ENCODE measurements at places on chromosomes 11 and 22.

- DNase-seq, result no peak
Observed at GRCh38 chr22:44638971-44639760, 62.8 kb upstream of the PRR5 start.

GRCh38 chr22:19941365-19942082 lies at the start of the genes COMT and TXNRD2:
Gene COMT (plus strand): TSS chr22:19941772. CDS start chr22:19962527, 20,755 bp downstream.
Gene TXNRD2 (minus strand): TSS chr22:19941818. CDS start chr22:19941803, 15 bp downstream.
- DNase-seq, result peak; percentile 83

DNA sequence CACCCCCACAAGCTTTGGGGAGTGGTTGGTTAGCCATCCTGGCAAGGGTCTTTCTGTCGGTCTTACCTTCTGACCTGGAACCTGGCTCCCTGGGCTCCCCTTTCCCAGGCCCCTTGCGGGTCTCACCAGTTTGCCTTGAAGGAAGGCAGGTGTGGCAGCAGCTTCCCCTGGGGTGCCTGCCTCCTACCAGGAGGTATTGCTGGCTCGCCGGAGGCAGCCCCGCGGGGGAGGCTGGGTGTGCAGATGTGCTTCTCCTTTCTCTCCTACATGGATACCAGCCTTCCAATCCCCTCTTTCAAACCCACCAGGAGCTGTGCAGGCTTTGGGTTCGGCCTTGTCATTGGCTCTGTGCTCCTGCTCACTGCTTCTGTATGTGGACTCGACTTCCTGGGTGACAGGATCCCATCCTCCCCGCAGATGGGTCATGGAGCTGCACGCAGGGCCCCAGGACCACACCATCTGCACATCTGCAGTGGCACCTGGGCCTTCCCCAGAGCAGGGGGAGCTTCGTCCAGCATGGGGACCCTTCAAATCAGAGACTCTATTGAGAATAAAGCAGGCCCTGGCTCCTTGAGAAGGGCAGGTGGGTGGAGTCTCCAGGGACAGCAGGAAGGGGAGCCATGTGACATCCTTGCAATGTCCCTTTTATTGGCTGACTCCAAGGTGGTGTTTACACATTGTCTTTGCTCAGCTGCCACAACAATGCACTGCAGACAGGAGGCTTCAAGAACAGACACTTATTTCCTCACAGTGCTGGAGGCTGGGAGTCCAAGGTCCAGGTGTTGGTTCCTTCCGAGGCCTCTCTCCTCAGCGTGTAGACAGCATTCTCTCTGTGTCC lies 592.0 kb downstream of the BRD1 start:
- no peak for DNase-seq

- no peak for DNase-seq
Observed at GRCh38 chr22:49018601-49019000, 809.1 kb downstream of the BRD1 start.

- no peak for DNase-seq
Observed at GRCh38 chr11:96257036-96257435, 86.0 kb downstream of the MAML2 start.

GRCh38 chr11:962688-963087 lies 37.0 kb downstream of the AP2A2 start:
- DNase-seq, result no peak

DNA sequence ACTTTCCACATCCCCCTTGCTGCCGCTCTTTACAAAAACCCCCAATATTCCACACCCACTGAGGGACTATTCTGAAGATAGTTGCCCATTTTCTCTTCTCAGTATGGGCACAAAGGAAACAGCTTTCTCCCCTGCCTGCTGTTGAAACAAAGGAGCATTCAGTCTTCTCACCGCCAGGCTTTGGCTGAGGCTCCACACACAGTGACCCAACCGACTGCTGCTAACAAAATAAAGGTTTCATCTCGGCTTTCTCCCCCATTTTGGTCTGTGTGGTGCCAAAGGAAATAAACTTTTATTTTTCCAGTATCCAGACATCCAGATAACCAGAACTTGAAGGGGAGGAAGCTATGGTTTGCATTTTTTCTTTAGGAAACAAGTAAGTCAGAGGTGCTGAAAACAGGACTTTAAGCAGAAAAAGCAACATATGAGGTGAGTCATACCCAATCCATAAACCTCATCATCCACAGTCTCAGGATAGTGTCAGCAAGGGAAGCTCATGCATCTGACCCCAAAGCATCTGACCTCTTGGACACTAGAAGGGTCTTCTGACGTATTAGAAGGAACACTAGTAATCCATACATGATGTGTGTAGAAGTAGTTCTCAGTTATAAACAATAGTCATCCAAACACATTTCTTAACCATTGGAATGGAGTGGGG lies 6.4 kb downstream of the CLMP start:
- DNase-seq, result no peak

- DNase-seq, result peak; percentile 55
Observed at GRCh38 chr22:30743257-30744020, 48.8 kb downstream of the OSBP2 start.

DNA sequence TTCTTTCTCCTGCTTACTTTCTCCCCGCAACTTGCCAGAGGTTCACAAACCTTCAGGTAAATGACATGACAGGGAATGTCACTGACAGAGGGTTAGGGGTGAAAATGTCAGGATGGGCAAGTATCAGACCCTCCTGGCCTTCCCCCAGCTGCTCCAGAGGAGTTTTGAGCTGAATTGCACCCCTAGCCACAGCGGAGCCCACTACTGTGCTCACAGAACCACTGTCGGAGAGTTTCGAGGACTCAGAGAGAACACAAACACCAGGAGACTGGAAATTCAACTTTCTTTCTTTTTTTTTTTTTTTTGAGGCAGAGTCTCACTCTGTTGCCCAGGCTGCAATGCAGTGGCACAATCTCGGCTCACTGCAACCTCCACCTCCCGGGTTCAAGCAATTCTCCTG lies 21.5 kb upstream of the P2RY2 start:
- no peak for DNase-seq

GRCh38 chr22:46660604-46661201 lies 40.5 kb downstream of the GRAMD4 start:
- DNase-seq, result peak; percentile 43
